Activated CD8-positive, alpha-beta memory T cell treated with anti-CD3 and anti-CD28 coated beads, Interleukin-2, amount 10 ng/mL, durations not matched to agents 7 days and 5 days (primary cell): ENCODE measurements at places on chromosomes 3 and 15. TPM values are rescaled to one million over a fixed set of nuclear protein-coding genes. Genes with fewer than 3 reads are reported as not detected.

Gene DAZL
- 0.07 TPM for total RNA-seq

DNA sequence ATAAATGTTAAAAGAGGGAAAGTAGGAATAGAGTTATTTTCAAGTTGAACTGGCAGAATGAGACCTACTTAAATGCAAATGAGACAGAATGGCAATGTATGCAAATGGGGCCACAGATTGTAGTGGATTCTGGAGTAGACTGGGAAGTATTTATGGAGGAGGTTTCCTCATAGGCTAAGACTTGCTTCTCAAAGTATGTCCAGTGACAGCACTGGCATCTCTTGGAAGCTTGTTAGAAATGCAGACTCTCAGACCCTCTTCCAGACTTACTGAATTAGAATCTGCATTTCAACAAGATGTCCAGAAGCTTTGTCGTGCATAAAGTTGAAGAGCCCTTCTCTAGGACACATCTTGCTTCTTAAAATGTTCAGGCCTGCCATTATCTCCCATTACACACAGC is 67.8 kb upstream of the SNTN start:
- no peak overlapping the region for H3K27ac ChIP-seq
- H3K36me3 ChIP-seq: no peaks in the 10 kb centered on the region
- no peak overlapping the region for H3K4me3 ChIP-seq
- no peak for DNase-seq

DNA sequence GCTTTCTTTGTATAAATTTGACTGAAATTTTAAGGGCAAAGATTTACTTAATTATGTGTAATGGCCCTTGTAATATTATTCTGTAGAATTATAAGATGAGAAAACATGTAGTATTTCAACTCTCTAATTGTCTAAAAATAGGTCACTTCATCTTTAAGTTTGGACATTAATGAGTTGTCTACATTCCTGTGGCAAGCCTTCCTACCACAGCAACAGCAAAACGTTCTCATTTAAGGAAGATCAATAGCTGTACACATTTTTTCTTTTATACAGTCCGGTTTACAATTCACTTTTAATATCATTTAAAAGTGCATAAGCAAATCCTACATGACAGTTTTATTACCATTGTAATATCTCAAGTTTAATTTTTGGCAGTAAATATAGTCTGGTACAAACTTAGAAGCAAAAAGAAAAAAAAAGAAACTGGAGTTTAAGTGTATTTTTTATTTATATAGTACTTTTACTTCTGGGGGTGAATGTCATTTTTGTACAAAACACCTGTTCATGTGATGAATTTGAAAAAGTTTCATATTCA is 501.8 kb downstream of the ZPLD1 start:
- H3K4me1 ChIP-seq: no peaks in the 10 kb centered on the region
- DNase-seq: no peak
- H3K36me3 ChIP-seq: no peaks in the 10 kb centered on the region
- H3K4me3 ChIP-seq: no peak overlapping the region
- no peaks in the 10 kb centered on the region for H3K27me3 ChIP-seq

Gene CHRD
- not detected for total RNA-seq

DNA sequence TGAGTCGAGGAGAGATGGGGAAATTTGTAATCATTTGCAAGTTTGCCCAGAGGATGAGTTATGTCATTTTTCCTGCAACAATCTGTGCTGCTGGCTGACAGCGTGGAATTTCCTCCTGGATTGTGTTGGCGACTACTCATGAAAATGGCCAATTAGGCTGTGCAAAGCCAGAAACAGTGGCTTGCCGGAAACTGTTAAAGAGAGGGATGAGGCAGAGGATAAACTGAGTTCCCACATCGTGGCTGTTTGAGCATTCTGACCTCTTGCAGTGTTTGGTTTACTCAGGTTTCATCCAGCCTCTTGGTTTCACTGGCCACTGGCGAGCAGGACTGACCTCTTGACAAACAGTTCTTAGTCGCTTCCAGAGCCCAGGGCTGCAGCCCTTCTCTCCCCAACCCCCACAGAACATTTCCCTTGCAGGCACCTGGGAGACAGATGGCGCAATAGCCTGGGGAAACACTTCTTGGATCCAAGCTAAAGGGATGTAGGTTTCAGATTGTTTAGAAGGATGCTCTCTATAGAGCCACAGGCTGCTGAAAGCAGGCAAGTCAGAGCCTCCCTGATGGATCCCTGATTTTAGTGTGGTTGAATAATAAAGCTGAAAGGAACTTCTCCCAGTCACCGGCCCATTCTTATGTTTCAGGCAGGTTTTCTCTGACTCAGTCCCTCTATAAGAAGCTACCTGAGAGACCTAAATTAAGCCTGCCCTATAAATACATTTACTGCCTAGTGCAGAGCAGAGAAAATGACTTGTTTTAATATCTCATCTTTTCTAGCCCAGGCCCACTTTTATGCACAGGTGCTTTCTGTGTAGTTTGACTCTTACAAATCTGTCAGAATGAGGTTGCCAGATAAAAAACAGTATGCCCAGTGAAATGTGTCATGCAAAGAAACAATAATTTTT is 92.8 kb upstream of the UBE2E1 start:
- no peak overlapping the region for H3K27ac ChIP-seq
- peaks cover 6% of the 10 kb centered on the region for H3K4me1 ChIP-seq
- H3K36me3 ChIP-seq: no peaks in the 10 kb centered on the region
- no peak for DNase-seq

DNA sequence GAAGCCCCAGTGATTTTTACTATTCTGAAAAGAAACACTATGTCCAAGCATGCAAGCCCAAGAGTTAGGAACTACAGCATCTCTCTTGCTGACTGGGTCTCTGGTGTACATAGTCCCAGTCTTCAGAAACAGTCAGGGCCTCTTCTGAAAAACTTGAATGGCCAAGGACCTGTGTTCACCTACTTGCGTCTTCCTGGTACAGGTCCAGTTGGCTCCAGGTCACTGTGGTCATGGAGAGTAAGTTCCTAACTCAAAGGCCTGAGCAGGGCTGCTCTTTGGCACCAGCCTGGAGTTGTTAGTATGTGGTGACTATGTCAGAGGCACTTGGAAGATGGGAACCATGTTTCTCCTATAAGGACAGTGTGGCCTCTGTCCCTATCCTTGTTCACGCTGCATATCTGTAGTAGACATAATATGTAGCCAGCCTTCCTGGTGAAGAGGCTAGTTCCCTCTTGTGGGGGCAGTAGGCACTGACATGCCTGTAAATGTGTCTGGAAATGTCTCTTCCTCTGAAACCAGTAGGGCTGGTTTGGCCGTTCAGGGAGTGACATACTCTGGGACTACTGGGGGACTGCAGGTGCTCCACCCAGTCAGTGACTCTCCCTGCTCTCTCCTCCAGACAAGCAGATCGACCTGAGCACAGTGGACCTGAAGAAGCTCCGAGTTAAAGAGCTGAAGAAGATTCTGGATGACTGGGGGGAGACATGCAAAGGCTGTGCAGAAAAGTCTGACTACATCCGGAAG is 2.6 kb upstream of the RBM15B start:
- no peaks in the 10 kb centered on the region for H3K27me3 ChIP-seq
- no peak for DNase-seq
- H3K4me1 ChIP-seq: peaks cover 70% of the 10 kb centered on the region
- H3K27ac ChIP-seq: peak overlapping the region; percentile 42
- peaks cover 41% of the 10 kb centered on the region for H3K36me3 ChIP-seq

Gene MKRN2OS
- not detected for total RNA-seq

Gene AADAC
- total RNA-seq: not detected

Gene LRRN1
- 0.26 TPM for total RNA-seq

- H3K27me3 ChIP-seq: peaks cover 22% of the 10 kb centered on the region
- H3K4me3 ChIP-seq: no peak overlapping the region
These were observed 335.2 kb upstream of the CTDSPL start for GRCh38 chr3:37526511-37526910.

DNA sequence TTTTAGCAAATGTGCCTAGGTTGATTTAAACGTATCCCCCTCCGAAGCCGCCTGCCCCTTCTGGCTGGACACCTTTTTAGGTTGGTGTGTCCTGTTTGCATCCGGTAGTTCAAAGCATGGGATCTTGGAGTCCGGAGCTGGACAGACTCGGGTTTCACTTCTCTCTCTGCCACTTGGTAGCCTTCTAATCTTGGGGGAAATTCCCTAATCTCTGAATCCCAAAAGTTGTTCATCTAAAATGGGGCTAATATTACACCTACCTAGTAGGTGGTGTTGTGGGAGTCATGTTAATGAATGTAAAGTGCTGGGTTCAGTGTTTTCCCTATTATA is 760 bp downstream of the FANCI start:
- H3K4me3 ChIP-seq: peak overlapping the region; percentile 89
- peaks cover 47% of the 10 kb centered on the region for H3K4me1 ChIP-seq

Gene LRRC3B
- total RNA-seq: not detected

GRCh38 chr3:185164428-185165217 is 11.8 kb upstream of the C3orf70 start:
- no peak overlapping the region for H3K27ac ChIP-seq
- H3K4me1 ChIP-seq: no peaks in the 10 kb centered on the region
- H3K36me3 ChIP-seq: no peaks in the 10 kb centered on the region

- H3K4me3 ChIP-seq: peak overlapping the region; percentile 96
- peaks cover 34% of the 10 kb centered on the region for H3K4me1 ChIP-seq
- H3K27ac ChIP-seq: peak overlapping the region; percentile 99
- no peak for DNase-seq
These were observed 389 bp downstream of the APEH start for GRCh38 chr3:49674497-49674983.

DNA sequence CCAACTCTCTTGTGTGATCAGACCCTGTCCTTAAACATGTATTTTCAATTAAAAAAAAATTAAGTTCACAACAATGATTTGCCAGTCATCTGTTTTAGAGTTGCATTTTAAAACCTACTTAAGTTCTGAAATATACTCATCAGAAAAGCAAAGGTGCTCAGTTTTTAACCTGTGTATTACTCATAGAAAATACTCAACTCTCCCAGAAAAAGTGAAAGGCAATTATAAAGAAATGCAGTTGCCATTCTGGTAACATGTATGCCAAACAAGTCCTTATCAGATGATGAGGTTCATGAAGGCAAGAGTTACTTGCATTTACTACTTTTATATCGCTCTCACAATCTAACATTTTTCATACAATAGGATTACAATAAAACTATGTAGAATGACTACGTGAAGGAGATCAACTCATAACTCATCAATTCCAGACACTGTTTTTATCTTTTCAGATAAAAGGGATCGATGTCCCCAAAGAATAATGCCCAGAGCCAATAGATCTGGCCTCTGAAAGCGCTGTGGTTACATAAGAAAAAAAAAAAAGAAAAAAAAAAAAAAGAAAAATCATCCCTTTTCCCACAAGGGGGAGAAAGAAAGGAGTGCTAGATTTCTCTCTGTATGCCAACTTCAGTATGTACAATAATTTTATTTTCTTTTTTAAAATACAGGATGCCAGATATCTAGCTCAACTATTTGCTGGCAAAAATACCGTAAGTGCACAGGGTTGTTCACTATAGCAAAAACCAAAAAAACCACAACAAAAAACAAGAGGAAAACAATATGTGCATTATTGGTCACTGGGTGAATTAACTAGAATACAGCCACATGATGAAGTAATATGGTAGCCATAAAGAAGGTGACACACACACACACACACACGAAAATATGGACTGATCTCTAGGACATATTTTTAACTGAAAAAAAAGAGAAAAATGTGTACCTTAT is 137.4 kb downstream of the NR1I2 start:
- no peak overlapping the region for H3K4me3 ChIP-seq
- peaks cover 7% of the 10 kb centered on the region for H3K4me1 ChIP-seq
- no peak for DNase-seq
- no peak overlapping the region for H3K27ac ChIP-seq

DNA sequence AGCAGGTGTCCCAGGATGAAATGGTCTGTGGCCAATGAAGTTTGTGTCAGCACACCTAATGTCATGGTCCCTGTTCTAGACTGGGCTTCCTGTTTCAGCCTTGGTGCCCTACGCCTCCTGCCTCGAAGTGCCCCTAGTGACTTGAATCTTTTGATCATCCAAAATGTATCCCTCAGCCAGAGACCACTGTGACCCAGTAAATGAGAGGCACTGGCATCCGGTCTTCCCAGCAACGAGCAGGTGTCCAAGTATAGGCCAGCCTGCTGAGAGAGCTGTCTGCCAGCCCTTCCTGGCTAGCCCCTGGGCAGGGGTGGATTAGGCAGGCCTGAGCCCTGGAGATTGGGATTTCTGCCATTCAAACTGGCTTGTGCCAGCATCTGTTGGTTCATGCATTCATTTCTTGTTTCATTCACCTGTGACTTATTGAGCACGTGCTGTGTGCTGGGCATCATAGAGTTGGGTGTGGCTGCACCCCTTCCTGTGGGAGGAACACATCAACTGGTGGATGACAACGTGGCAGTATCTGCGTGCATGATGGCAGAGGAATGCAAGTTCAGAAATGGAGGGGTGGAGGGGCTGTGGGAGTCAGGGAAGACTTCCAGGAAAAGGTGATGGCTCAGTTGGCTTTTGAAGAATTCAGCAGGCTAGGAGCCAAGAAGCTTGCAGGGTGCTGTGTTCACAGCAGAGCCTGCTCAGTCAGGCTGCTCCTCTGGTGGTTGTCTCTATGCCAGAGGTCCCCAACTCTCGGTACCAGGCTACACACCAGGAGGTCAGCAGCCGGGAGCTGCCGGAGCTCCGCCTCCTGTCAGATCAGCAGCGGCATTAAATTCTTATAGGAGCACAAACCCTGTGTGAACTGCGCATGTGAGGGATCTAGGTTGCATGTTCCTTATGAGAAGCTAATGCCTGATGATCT is 21.6 kb downstream of the ESYT3 start:
- DNase-seq: no peak
- no peaks in the 10 kb centered on the region for H3K36me3 ChIP-seq
- no peaks in the 10 kb centered on the region for H3K27me3 ChIP-seq
- peaks cover 10% of the 10 kb centered on the region for H3K4me1 ChIP-seq
- no peak overlapping the region for H3K27ac ChIP-seq
